Activated naive CD8-positive, alpha-beta T cell treated with anti-CD3 and anti-CD28 coated beads, Interleukin-2, amount 50 U/mL, for 24 hours (primary cell): ENCODE measurements at places on chromosomes 5 and 9.
A peak's percentile ranks its signal among the peaks of the same experiment; 100 is the strongest.

DNA sequence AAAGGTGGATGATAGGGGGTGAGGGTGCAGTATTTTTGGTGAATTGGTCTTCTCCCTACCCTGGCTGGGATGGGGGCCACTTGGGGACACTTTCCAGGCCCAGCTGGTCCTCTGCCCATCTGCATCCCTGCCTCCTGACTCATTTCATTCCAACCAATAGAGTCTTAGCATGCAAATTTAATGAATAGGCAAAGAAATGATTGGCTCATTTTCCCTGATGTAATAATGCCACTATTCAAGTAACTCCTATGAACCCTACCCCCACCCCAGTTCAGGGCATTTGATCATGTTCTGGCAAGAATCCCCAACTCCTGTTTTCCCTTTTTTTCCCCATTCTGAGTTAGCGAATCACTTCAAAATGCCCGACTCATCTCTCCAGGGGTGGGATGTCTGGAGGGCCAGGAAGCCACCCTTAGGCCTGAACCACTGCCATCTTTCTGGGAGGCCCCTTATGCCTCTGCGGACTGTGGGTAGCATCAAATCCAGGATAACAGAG lies 56.7 kb downstream of the PCDH1 start:
- no peak overlapping the region for H3K4me3 ChIP-seq
- DNase-seq, result no peak
- no peaks in the 10 kb centered on the region for H3K36me3 ChIP-seq
- H3K27me3 ChIP-seq, result no peaks in the 10 kb centered on the region
- no peak overlapping the region for H3K27ac ChIP-seq

GRCh38 chr5:158695595-158696330 lies 404.0 kb downstream of the EBF1 start:
- no peak overlapping the region for H3K4me3 ChIP-seq
- H3K36me3 ChIP-seq, result no peaks in the 10 kb centered on the region
- peak; percentile 73 for DNase-seq

- H3K4me1 ChIP-seq, result no peaks in the 10 kb centered on the region
- H3K36me3 ChIP-seq, result no peaks in the 10 kb centered on the region
- H3K4me3 ChIP-seq, result no peak overlapping the region
- no peak overlapping the region for H3K27ac ChIP-seq
Measured at GRCh38 chr5:124889850-124890249, 143.4 kb upstream of the ZNF608 start.

GRCh38 chr5:74174366-74174765 lies 466.2 kb downstream of the ENC1 start:
- no peaks in the 10 kb centered on the region for H3K4me1 ChIP-seq
- no peaks in the 10 kb centered on the region for H3K36me3 ChIP-seq
- no peak overlapping the region for H3K4me3 ChIP-seq
- no peak overlapping the region for H3K27ac ChIP-seq

GRCh38 chr5:169494941-169495548 lies 88.5 kb upstream of the SPDL1 start:
- no peak overlapping the region for H3K27ac ChIP-seq
- no peaks in the 10 kb centered on the region for H3K36me3 ChIP-seq
- no peak overlapping the region for H3K4me3 ChIP-seq
- no peak for DNase-seq
- peaks cover 6% of the 10 kb centered on the region for H3K27me3 ChIP-seq

DNA sequence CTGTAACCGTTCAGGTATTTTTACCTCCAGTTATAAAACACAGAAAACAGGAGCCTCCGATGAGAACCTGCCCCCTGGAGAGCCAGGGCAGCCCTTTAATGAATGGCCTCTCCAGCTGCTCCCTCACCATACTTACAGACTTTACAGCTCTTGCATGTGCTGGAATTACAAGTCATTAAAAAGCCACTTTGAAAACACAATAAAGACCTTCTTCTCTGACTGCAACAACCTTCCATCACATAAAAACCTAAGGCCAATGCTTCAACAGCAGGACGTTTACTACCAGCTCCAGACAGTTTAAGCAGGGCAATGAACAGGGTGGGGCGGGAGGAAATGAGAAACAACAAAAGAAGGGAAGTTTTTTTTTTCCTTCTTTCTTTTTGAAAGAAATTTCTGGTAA lies 213.8 kb downstream of the MLLT3 start:
- no peak overlapping the region for H3K27ac ChIP-seq
- peaks cover 22% of the 10 kb centered on the region for H3K4me1 ChIP-seq
- no peak for DNase-seq
- no peaks in the 10 kb centered on the region for H3K27me3 ChIP-seq

- H3K4me3 ChIP-seq, result peak overlapping the region; percentile 79
- peak; percentile 70 for DNase-seq
- peaks cover 24% of the 10 kb centered on the region for H3K27me3 ChIP-seq
- no peaks in the 10 kb centered on the region for H3K36me3 ChIP-seq
Measured at GRCh38 chr9:130682421-130683121, 11.0 kb upstream of the EXOSC2 start.

DNA sequence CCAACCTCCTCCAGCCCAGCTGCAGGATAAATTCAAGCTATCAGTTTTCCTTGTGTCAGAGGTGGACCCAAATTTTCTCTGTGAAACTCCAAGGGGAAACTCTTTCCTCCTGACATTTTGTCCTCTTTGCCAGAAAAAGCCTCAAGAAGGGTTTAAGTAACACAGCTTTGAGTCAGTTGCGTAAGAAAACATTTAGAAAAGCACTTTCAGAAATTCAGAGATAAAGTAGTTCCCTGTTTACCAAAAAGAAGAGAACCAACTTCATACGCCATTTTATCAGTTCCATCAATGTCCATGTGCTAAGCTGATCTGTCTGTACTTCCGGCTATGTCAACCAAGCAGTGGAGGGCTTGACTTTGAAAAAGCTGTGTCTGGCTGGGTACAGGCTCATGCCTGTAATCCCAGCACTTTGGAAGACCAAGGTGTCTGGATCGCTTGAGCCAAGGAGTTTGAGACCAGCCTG lies 19.9 kb upstream of the SUSD1 start:
- no peaks in the 10 kb centered on the region for H3K27me3 ChIP-seq
- no peak for DNase-seq
- H3K4me1 ChIP-seq, result peaks cover 8% of the 10 kb centered on the region
- H3K36me3 ChIP-seq, result peaks cover 5% of the 10 kb centered on the region

DNA sequence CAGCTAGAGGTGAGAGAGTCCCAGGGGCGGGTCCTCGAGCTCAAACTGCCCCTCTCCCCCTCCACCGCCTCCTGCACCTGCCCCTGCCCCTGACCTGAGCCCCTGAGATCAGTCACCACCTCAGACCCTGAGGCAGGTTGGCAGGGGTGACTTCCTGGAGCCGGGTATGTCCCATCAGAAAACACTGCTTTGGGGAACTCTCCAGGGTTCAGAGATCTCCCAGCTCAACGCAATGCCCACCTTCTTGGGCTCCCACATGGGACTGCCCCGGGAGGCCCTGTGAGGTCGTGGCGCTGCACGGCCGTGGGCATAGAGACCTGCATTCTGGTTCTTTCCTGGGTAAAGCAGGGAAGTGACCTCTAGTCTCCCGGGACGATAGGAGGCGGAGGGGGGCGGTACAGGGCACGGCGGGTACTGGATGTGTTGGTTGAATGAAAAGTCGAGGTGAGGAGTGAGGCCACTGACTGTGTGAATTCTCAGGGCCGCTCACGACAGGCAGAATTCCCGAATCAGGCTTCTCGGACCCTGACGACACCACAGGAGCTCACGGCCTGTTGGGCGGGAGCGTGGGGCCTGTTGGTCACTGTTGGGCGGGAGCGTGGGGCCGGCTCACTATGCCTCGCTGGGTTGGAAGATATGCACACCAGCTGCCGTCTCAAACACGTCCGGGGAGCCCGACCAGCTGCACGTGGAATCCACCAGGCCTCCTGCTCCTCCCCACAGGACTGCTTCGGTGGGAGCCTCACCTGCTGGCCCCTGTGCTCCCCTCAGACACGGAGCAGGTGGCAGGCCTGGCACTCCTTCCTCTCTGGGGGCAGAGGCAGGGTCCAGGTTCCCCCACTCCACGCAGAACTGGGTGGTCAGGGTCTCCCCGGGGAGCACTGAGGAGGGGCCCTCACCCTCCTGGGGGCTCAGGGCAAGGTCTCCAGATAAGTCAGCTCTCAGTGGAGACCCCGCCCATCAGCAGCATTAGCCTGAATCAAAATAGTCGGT lies 178.0 kb upstream of the PPP1R26 start:
- peaks cover 15% of the 10 kb centered on the region for H3K27me3 ChIP-seq
- no peak overlapping the region for H3K4me3 ChIP-seq
- no peak for DNase-seq
- H3K27ac ChIP-seq, result no peak overlapping the region
- no peaks in the 10 kb centered on the region for H3K36me3 ChIP-seq

GRCh38 chr5:165242646-165243045 lies 1737.2 kb downstream of the MAT2B start:
- H3K36me3 ChIP-seq, result no peaks in the 10 kb centered on the region
- H3K27ac ChIP-seq, result no peak overlapping the region
- no peak for DNase-seq
- no peak overlapping the region for H3K4me3 ChIP-seq
- H3K27me3 ChIP-seq, result no peaks in the 10 kb centered on the region

GRCh38 chr9:83431101-83432060 lies 106.8 kb downstream of the FRMD3 start:
- H3K27ac ChIP-seq, result no peak overlapping the region
- no peaks in the 10 kb centered on the region for H3K36me3 ChIP-seq
- no peak for DNase-seq
- no peak overlapping the region for H3K4me3 ChIP-seq
- no peaks in the 10 kb centered on the region for H3K4me1 ChIP-seq

GRCh38 chr9:22244139-22245011 lies 202.2 kb upstream of the DMRTA1 start:
- no peak overlapping the region for H3K27ac ChIP-seq
- H3K4me3 ChIP-seq, result no peak overlapping the region
- peaks cover 3% of the 10 kb centered on the region for H3K27me3 ChIP-seq
- DNase-seq, result peak; percentile 24
